SK-N-DZ (cell line): ENCODE measurements at places on chromosomes 2 and 18.

GRCh38 chr18:44796429-44797428 lies 116.0 kb downstream of the SETBP1 start:
- no peak for DNase-seq

GRCh38 chr2:20175267-20175666 lies 49.7 kb downstream of the SDC1 start:
- DNase-seq = no peak

DNA sequence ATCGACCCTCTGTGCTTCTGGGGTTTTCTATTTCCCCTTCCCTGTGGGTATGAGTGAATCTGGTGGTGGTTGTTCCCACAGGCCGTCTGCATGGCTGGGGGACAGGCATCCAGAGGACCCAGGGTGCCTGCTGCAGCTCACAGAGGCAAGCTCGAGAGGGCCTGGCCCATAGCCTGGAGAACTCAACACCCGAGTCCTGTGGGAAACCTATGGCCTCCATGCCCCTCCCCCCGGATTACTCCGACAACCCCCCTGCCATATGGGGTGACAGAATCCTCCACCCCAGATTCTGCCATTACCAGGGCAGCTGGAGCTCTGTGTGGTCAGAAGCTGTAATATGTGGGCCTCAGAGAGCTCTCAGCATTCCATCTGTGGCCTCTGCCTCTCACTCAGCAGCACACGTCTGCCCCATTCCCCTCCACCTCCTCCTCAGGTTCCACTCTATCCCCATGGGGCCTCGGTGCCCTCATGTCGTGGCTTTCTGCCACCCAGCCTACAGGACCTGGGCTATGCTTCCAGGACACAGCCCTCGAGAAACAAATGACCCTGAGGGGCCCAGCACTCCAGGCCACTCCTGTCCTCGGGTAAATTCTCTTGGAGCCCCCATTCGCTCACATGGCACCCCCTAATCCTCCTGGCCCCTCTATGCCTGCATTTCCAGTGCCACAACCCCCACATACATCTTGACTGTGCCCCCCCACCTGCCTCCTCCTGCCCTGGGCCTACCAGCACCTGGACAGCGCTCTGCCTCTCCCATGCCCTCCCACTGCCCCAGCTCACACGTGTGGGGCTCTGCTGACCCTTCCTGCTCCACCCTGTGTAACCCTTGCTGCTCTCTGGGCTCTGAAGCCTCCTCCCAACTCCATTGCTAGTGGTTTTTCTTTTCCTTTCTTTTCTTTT lies 3.6 kb downstream of the MZT2A start:
- DNase-seq = no peak

DNA sequence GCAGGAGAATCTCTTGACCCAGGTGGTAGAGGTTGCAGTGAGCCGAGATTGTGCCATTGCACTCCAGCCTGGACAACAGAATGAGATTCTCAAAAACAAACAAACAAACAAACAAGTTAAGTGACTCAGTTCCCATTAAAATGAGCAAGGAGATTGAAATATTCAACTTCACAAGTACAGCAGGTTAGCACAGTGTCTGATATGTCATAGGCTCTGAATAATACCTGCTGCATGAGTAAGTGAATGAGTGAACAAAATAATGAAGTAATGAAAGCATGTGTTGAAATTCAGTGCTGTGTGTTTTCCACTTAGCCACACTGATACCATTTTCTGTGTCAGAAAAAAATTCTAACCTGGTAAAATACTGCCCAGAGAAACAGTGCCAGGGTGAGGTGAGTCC lies 41.9 kb upstream of the SETBP1 start:
- DNase-seq = no peak

DNA sequence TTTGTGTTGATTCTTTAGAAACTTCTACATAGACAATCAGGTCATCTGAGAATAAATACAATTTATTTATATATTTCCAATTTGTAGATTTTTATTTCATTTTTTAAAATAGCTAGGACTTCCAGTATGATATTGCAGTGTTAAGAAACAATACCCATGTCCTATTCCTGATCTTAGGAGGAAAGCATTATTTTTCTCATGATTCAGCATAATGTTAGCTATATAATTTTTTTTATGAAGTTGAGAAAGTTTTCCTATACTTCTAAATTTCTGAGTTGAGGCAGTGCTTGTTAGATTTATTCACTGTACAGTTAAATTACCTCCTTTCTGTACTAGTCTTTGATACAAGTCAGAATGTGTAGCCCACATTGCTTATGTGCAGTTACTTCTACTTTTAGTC lies 595.7 kb upstream of the HS6ST1 start:
- DNase-seq = no peak

DNA sequence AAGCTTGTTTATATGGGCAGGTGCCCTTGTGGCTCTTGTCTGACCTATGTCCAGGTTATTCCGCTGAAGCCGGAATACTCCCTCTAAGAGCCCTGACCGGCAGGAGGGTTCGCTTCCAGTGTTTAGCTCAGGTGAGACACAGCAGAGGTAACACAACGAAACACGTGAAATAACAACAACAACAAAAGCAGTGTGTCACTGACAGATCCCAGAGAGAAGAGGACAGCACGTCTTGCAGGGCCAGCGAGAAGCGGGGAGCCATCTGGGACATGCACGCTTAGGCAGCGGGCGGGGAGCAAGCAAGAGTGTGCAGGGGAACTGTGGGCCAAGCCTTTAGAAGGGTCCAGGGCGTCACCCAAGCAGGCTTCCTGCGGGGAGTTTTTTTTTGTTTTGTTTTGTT lies 17.1 kb upstream of the ZDBF2 start:
- no peak for DNase-seq

- DNase-seq = no peak
Measured at GRCh38 chr2:8520791-8521344, 161.0 kb upstream of the ID2 start.

- DNase-seq = no peak
Measured at GRCh38 chr2:9494081-9494480, 19.7 kb downstream of the IAH1 start.

GRCh38 chr2:135798762-135799161 lies 38.2 kb downstream of the LCT start:
- no peak for DNase-seq

DNA sequence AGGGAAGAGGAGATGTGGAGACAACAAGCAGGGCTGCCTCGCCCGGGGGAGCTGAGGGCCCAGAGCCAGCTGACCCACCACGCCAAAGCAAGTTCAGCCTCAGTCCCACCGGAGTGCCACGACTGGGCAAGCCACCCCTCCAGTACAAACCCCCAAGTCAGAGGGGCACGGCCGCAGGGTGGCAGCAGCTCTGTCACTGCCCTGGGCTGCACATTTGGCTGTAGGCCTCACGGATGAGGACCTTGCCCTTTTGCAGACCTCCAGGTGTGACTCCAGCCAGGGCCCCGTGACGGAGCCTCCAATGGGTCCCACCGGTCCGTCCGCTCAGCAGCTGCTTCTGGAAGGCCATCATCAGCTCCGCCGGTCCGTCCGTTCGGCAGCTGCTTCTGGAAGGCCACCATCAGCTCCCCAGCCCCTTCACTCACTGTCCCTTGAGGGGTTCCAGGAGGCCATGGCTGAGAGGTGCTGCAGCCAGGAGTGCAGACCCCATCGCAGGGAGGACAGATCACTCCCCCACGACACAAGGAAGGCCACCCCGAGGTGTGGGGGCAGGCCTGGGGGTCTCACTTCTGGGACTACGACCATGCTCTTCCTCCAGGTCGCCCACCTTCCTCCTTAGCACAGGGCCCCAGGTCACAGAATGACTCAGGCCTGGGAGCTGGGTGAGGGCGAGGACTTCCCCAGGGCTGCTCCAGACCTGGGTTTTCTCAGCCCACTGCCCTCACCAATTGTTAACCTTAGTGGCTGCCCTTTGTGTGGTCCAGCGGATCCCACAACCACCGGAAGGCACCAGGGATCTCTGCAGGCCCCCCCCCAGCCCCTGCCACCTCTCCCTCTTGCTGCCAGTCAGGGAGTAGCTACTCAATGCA lies 24.6 kb upstream of the STK25 start:
- no peak for DNase-seq

- peak; percentile 41 for DNase-seq
Measured at GRCh38 chr2:46297546-46298271, 502 bp downstream of the EPAS1 start.

GRCh38 chr2:140695155-140695554 lies 1435.7 kb downstream of the LRP1B start:
- no peak for DNase-seq

DNA sequence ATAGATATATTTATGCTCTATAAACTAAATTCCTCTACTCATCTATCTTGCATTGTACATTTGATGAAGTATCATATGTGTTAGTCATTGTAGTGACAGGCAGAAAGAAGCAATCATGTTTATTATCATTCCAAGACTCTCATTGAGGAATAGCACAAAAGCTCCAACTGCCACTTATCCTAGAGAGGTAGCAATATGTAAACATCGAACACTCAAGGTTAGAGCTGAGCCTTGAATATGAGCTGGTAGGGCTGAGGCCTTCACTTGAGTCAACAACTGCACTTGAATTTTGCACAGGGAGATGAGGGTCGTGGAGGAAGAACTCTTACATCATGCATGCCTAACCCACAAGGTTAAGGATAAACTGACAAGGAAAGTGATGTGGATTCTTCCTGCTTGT lies 900.9 kb downstream of the CPS1 start:
- DNase-seq = no peak

- DNase-seq = no peak
Measured at GRCh38 chr2:173008786-173009185, 66.9 kb upstream of the MAP3K20 start.

GRCh38 chr2:693606-694005 lies 16.4 kb upstream of the TMEM18 start:
- no peak for DNase-seq

GRCh38 chr2:44953499-44953883 lies 12.0 kb downstream of the SIX3 start:
- no peak for DNase-seq

DNA sequence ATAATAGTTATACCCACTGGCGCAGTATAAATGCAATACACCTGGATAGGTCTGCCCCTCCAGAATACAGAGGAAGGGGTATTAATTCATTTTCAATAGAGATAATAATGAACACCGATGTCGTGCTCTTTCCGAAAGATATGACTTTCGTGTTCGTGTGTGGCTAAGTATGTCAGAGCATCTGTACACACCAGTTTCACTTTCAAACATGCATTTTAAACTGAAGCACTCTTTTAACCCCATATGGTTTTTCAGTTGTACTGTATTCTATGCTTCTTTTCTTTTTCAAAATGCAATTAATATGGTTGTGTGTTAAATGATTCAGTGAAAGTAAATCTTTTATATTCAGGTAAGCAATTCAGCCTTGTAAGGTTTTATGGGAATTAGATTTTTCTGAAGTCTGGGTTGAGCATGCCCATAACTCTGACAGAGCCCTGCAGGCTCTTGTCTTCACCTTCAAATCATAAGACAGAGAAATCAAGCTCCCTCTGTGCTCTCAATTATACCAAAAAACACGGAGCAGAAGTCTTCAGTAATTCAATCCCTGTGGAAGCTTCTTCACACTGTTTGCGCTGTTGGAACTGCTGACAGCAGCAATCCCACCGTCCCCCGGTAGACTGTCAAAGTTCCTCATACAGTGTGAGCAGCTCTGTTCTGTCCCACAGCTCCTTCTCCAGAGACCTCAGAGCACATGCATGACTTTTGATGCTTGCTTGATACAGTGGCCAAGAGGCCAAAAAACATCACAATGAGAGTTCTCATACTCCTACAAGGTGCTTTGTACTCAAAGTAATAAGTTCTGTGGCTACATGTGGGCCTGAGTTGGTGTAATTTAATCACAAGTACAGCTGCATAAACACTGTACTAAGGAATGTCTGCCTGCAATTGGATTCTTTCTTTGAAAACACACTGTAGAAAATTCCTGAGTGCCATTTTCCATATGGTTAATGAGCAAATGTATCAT lies 186.8 kb downstream of the ZNF521 start:
- peak; percentile 21 for DNase-seq

GRCh38 chr2:232903989-232904388 lies 33.9 kb downstream of the SNORC start:
- no peak for DNase-seq

DNA sequence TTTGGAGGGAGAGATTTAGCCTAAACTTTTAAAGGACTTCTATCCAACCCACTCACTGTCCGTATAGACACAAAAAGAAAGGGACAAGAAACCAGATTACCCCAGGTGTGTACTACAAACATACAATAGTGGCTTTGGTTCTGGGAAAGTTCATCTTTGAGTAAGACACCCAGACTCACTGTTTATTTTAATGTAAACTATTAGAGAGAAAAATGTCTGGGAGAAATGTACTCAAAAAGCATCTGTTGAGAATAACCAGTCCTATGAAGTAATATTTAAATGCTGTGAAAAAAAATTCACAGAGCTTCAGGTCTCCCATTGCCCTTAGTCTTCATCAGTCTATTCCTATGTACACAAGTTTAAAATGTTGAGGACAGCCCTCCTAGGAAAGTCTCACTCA lies 107.5 kb downstream of the SLC8A1 start:
- DNase-seq = no peak

- DNase-seq = peak; percentile 16
Measured at GRCh38 chr18:23422751-23423418, 30.2 kb upstream of the RIOK3 start.

- no peak for DNase-seq
Measured at GRCh38 chr2:168397629-168398028, 58.4 kb upstream of the CERS6 start.

DNA sequence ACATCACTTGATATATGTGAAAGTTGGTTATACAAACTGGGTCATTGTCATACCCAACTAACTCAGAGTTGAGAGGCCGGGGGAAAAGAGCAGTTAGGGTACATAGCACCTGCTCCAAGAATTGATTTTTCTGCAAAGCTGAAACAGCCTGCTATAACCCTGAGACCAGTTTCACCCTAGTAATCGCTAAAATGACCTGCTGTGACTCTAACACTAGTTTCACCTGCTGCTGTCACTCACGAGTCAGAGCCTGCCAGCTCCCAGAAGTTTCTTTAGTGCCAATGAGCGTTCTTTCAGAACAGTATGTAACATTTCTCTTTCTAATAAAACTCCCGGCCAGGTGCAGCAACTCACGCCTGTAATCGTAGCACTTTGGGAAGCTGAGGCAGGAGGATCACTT lies 28.0 kb downstream of the SRSF7 start:
- no peak for DNase-seq

GRCh38 chr2:239236043-239236807 lies 164.6 kb downstream of the HDAC4 start:
- DNase-seq = no peak
